ENCODE measurements at places on chromosomes 6 and 20.

DNA sequence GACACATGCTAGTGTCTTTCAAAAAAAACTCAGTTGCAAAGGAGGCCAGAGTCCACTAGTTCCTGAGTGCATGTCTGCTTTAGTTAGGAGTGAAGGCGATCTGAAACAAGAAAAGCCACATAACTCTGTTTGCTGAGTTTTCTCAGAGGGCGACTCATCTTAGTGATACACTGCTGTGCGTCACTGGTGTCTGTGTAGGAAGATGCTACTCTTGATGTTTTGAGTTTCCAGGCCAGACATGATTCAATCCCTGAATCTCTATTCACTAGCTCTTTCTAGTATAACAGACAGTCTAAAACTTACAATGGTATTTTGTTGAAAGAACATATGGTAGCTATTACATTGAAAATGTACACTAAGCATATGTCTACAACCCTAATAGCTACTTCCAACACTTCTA is 60.9 kb downstream of the GFRAL start:
- no peak for DNase-seq

GRCh38 chr6:127907960-127908640 is 7.2 kb upstream of the THEMIS start:
- no peak for DNase-seq

DNA sequence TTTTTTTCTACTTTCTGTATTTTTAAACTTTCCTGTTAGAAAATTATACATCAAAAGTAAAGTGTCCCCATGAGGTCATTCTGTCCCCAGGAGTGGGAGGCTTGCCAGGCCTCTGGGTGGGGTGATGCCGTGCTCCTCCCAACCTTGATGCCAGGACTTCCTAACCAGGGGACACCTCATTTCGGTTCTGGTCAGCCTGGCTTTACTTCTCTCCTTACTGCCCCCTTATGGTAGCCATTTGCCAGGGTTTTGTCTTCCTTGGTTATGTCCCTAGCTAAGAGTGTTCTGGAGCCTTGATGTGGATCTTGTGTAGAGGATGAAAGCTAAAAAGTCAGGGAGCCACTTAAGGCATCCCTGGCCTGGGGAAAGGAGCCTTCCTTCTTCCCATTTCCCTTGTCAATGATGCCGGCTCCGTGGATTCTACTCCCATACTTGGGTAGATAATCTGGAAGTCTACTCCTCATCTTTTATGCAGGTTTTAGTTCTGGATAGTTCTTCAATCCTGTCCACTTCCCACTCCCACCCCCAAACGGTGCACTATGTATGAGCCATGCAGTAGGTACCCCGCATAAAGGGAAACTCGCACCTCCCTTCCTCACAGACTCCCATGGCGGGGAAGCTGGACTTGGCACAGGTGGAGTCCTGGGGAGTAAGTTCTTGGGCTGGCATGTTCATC is 164.1 kb upstream of the SALL4 start:
- DNase-seq = peak; percentile 59

- no peak for DNase-seq
These were observed 7.7 kb downstream of the BRPF3 start for GRCh38 chr6:36204068-36204753.
